Esophagus mucosa (tissue), 1 donor: ENCODE measurements at places on chromosomes 7 and 10. TPM values are rescaled to one million over a fixed set of nuclear protein-coding genes. Genes with fewer than 3 reads are reported as not detected.

The DIP2C gene
- total RNA-seq, result 3.6 TPM

The FXYD4 gene
- total RNA-seq, result not detected

- ATAC-seq, result no peak
Measured at GRCh38 chr7:46713868-46714596, 793.0 kb upstream of the IGFBP3 start.

The TMEM184A gene
- total RNA-seq, result 86.6 TPM

The ATP6V0E2 gene
- 3.6 TPM for total RNA-seq

DNA sequence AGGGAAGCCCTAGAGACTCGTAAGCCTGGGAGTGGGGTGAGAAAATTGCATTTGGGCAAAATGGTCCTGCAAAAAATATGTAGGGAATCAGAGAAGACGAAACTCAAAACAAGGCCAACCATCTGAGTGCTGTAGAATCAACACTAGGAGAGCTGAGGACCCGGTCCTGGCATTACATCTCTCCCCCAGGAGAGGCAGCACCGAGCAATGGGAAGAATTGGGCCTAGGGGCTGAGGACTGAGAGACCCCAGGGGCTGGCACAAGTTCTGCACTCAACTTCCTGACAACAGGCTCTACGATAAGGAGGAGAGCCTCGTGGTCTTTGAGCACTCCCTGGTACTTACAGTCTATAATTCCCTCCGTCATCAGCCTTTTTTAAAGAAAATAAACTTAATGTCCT lies 47.6 kb downstream of the BPGM start:
- no peak for ATAC-seq

- ATAC-seq, result no peak
Measured at GRCh38 chr7:122762071-122762470, 59.3 kb upstream of the RNF148 start.

DNA sequence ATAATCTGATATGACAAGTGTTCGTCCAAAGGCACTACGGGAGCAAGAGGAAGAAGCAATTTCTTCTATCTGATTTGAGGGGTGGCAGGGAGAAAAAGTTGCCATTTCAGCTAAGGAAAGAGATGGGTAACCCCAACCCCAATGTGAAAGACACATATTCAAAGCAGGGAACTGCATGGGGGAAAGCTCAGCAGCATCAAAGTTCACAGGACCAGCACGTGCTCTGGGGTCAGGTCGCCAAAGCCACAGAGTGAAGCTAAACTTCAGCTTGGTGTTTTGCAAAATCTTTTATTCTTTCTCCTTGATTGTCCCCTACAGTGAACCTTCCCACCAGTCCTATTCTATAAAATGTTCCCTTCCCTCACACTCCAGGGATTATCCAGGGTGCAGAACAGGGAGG lies 112.8 kb upstream of the PPP2R2D start:
- ATAC-seq, result no peak

DNA sequence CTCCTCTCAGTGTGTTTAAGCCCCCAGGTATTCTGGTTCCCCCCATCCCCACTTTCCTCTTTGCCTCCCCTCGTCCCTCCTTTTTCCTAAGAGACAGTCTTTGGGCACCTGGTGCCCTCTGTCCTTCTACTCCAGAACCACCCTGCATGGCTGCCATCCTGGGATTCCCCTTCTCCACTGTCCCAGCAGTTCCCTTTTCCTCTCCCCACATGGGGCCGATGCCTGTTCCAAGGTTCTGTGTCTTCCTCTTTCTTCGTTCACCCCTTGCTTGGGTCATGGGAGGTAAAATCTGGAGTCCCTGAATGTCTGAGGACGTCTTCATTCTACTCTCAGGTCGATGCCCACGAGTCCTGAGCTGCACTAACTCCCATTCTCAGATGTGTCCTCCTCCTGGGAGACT lies 120.8 kb downstream of the TAX1BP1 start:
- no peak for ATAC-seq
